WTC11 (cell line): ENCODE measurements at places on chromosomes 16 and 17.
A peak's percentile ranks its signal among the peaks of the same experiment; 100 is the strongest.

GRCh38 chr16:11996433-11997330, 20.1 kb downstream of the SNX29 start:
- DNase-seq, result no peak

GRCh38 chr17:39772987-39773934, 35.5 kb downstream of the GRB7 start:
- DNase-seq, result no peak

DNA sequence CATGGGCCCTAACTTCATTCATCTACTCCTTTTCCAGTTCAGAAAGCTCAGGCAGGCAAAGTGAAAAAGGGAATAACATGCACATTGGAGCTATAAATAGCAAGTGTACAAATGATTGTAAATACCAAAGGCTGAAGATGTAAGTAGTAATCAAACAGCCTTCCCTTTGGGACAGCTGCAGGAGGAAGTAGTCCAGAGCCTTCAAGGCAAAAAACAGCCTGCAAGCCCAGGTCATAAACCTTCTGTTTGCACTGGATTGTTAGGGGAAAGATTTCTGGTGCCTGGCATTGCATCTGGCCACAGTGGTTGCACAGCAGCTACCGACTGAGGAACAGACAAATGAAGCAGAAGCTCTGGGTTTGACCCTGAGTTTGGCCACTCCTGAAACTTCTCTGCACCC, 98.6 kb upstream of the PMFBP1 start:
- DNase-seq, result no peak

DNA sequence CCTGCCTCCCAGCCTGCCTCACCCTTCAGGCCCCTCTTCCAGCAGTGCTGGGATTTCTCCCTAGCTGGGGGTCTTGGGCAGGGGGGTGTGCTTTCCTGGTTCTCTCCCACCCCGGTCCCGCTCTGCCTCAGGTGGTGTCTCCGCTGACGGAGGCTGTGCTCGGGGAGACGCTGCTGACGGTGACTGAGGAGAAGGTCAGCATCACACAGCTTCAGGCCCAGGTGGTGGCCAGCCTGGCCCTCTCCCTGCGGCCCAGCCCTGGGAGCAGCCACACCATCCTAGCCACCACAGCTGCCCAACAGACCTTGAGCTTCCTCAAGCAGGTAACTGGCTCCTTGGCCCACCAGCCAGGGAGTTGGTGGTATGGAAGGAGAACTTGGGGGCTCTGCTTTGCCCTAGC, 56.5 kb downstream of the TMEM132E start:
- no peak for DNase-seq

DNA sequence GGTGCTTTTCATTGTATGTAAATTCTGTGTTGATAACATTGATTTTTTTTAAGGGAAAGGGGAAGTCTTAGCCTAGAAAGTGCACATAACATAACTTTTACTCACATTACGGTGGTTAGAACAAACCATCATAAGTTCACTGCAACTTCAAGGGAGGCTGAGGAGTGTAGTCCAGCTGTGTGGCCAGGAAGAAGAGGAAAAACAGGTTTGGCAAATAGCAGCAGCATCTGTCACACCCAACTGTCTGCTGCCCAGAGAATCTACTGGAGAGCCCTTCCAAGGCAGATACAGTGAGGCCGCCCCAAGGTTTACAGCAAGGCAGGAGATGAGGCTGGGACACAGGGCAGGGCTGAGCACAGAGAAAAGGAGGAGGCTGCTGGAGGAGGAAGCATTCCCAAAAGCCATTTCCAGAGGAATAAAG, 60.6 kb downstream of the AIPL1 start:
- no peak for DNase-seq

DNA sequence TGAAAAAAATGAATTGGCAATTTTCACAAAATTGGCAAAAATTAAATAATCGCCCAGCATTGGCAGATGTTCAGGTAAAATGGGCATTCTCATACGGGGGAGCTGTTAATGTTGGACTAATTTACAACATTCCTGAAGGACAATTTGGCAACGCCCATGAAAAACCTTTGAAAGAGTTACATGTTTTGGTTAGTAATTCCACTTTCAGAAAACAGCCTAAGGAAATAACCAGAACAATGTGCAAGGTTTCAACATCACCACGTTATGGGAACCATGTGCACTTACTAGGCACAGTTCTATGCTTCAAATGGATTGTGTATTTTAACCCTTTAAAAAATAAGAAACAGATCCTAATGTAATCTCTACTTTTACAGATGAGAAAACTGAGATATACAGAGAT, 62.7 kb downstream of the CDYL2 start:
- no peak for DNase-seq

DNA sequence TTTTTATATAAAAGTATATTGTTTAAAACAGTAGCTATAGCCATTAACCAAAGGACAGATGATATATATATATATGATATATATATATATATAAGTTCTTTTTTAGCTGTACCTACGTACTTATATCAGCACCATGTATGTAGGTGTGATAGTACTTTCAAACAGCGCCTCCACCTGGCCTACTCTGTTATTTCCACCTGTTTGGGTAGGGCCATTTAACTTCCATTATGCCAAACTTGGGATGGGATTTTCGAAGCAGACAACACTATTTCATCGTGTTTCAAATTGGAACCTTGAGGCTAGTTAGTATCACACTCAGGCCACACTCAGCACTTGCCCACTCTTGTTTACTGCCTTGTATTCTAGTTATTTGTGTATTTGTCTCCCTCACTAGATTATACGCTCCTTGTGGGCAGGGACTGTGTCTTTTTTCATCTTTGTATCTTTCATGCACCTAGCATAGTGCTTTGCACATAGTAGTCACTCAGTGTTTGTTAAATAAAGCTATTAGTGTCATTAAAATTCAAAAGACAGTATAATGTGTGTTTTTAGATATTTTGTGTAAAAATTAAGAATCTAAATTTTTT, 11.8 kb upstream of the CLTC start:
- DNase-seq, result peak; percentile 73

- DNase-seq, result no peak
Measured at GRCh38 chr16:14528306-14528705, 101.8 kb downstream of the PARN start.

DNA sequence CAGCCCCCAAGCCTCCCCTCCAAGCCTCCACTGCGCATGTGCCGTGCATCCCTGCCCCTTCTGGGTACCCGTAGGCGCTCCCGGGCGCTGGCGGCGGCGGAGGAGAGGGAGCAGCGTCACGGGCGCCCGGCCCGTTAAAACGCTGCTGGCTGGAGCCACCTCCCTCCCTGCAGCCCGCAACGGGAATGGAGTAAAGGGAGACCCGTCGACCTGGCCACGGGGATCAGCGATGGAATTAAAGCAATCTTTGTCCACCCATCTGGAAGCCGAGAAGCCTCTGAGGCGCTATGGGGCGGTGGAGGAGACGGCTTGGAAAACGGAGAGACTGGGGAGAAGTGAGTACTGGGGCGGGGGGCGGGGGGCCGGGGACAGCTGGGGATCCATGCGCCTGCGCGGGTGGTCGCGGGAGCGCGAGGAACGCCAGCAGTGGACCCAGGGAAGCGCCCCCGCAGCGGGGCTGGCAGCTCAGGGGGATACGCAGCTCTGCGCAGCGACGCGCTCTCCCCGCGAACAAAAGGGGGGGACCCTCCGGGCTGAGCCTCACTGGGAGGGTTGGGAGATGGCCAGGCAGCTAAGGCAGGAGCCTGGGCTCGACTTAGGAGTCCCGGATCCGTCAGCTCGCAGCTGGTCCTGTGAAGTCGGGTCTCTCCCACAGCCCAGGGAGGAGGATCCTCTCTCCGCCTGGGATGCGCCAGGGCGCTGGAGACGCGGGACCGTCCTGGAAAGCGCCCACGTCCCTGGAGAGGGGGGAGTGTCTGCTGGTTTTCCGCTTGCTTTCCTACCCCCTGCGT, at the start of gene BMERB1:
Gene BMERB1, plus strand, starts transcription at position 164 of the 791 bp plus-strand sequence. Its CDS starts 66 bp downstream, at position 230.
- peak; percentile 83 for DNase-seq

DNA sequence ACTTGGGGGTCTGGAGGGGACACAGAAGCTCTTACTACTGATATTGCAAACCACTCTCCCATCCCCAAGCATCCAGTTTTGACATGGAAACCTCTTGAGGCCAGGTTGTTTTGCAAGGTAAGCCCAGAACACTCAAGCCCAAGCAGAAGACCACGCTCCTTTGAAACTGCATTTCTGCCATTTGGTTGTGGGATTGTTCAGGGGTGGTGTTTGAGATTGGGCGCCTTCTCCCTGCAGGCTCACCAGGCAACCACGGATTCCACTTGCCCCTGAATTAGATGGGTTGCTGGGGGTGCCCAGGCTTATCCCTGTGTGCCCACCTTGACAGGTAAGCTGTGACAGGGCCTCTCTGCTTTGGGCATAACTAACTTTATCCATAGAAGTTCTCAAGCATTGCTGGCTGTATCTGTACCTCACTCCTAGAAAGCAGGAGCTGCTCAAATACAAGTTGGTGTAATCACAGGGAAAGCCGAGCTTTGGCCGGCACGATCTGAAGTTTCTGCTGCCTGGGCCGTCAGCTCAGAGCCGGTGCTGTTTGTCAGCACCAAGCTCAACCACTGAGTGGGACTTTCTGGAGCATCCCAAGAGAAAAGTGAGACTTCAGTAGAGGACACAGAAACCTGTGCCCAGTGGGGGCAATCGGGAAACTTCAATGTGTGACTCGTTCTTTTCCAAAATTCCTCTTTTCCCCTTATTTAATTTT, 93.6 kb downstream of the CYLD start:
- no peak for DNase-seq

GRCh38 chr17:41695134-41695661, 6.5 kb downstream of the EIF1 start:
- DNase-seq, result no peak

DNA sequence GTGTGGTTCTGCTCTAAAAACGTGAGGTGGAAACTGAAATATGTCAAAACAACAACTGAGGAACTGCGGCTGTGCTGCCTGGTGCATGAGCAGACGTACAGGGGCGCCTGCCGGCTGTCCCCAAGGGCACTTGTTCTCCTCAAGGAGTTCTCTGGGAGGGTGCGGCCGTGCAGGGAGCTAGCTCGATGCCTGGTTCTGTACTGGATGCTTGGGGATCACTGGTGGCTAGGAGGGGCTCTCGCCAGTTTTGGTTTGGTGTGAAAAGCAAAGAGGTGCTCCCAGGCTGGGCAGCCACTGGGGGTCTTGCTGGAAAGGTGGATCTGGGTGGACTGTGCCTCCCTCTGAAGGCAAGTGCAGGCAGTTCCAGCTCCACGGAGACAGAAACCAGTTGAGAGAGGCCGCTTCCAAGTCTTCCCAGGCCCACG, 41.9 kb upstream of the ATP2A3 start:
- DNase-seq, result no peak

DNA sequence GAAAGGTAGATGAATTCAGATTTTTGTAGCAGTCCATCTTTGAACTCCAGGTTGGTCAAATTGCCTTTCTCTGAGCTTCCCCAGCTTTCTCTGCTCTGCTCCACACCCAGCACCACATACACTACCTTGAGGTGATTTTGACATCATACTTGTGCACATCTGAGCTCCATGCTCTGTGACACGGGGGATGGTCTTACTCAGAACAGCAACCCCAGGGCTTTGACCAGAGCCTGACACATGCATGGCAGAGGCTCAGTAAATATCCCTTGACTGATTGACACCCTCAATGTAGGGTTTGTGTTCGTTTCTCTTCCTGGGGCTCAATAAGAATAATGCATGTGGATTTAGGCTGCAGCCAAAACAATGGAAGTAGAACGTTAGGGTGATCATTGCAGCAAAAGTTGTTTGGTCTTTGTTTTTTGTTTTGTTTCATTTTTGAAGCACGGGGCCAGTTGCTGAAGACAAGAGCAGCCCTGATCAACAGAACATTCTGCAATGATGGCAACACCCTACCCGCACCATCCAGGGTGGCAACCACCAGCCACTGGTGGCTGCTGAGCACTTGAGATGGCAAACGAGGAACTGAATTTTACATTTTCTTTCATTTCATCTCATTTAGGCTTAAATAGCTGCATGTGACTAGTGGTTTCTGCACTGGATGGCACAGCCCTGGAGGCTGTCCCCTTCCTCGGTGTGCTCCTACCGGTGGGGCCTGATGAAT, 224.8 kb upstream of the TNRC6C start:
- no peak for DNase-seq

DNA sequence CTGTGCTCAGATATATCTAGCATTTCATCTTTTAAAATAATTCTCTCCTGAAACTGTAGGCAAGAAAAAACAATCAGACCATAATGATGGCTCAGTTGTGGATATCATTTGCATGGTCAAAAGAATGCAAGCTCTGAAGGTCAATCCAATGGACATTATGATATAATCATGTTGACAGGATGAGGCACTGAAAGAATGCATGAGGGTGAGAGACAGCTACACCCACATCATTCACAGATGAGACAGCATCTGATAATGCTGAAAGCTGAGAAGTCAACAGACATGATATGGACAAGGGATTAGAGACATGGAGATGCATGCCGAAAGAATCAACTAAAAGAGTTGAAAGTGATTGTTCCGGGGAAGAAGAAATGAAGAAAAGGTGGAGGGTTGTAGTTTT, 346.4 kb upstream of the CDH5 start:
- no peak for DNase-seq

- no peak for DNase-seq
Measured at GRCh38 chr17:81385320-81386111, 9.7 kb upstream of the BAHCC1 start.

DNA sequence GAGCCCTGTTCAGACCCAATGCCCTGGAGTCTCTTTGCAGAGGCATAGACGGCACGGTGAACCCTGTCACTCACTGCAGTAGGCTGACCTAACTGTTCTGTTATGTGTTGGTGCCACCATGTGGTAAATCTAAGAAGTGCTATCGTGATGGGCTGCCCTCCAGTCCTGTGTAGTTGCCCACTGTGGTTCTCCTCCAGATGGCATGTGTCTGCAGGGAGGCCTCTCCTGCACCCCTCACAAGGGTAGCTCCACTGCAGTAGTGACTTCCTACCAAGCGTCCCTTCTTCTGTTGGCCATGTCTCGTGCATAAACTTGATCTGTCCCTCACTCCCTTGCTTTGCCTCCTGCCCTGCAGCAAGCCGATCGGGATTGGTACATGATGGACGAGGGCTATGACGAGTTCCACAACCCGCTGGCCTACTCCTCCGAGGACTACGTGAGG, 5.8 kb downstream of the DHX38 start:
- DNase-seq, result peak; percentile 66

DNA sequence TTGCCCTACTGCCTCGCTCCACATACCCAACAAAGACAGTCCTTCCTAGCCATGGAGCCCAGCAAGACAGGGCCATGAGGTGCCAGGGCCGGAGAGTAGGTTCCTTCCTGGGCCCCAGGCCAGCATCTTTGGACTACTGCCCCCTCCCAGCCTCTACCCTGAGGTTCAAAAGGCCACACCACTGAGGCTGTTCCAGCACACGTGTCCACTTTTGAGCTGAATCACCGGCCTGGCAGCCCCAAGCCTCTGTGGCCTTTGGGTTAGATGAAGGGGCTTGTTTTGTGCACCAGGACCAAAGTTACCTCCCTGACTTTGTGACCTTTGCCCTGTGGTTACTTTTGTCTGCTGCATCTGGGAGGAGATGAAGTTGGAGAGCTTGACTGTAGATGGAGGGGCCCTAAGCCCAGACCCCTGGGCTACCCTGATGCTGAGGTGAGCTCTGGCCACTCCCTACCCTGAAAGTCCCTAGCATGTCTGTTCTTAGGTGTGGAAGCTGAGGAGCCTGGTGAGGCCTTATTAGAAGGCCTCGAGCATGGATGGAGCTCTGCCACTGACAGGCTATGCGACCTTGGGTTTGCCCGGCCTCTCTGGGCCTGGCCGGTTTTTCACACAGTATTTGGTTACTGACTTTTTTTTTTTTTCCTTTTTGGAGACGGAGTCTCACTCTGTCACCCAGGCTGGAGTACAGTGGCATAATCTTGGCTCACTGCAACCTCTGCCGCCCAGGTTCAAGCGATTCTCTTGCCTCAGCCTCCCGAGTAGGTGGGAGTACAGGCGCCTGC, 12.0 kb downstream of the SEZ6 start:
- DNase-seq, result no peak

- no peak for DNase-seq
Measured at GRCh38 chr17:16882243-16882925, 89.5 kb downstream of the TNFRSF13B start.
